Head of caudate nucleus (tissue), 42 donors: ENCODE measurements at places on chromosomes 1 and 21.

GRCh38 chr1:237875291-237875690 is 15.4 kb downstream of the ZP4 start:
- DNase-seq, result no peak

GRCh38 chr1:196373798-196374197 is 234.4 kb downstream of the KCNT2 start:
- no peak for DNase-seq

DNA sequence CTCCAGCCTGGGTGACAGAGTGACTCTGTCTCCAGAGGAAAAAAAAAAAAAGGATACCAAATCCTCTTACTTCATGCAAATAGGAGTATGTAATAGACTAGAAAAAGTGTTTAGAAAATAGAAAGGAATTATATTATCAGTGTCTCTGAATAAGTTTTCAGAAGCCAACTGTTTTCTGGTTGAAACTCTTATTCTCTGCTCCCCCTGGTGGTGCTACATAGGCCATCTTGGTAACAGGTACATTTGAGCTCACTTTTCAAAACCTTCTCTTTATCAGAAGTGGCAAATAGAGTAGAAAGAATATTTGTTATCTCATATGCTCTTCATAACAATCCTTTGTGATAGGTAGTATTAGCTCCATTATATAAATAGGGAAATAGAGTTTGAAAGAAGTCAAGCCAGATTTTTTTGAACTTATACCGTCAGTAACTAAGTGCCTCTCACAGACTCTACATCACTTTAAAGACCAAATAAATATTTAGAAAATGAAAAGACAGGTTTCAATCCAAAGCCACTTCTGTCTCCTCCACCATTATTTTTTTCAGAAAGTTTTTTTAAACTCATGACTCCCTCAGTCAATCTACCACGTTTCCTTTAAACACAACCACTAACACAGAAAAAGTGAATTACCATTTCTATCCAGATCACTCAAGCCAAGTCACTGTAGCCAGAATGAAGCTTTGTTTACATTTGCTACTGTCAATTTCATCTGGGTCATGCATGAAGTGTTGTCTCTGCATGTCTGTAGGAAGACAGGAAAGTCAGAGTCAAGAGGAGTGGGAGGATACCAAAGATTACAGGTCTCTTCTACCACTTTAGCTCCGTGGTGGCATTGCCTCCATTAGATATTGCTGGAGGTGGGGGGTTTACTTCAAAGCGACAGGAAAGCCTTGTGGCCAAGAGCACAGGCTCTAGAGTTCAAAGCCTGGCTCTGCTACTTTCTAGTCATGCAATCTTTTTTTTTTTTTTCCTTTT is 45.6 kb downstream of the IL23R start:
- DNase-seq, result no peak

GRCh38 chr1:100440075-100440809 is 87.9 kb downstream of the CDC14A start:
- DNase-seq, result no peak

DNA sequence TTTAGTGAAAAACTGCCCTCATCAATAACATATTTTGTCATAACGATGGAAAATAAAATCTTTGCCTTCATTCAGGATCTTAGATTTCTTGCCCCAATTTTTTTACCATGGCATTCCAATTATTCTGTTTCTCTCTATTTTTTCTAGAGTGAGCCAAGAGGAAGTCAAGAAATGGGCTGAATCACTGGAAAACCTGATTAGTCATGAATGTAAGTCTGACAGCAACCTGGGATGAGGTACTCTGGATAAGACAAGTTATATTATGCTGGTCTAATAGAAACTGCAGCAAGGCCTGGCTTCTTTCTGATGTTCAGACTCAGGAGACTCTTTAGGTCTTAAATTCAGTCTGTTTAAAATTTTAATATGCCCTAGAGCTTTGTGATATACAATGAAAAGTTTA is 3.5 kb downstream of the RGS4 start:
- DNase-seq, result no peak

GRCh38 chr1:41322835-41323234 is 38.4 kb upstream of the FOXO6 start:
- peak; percentile 76 for DNase-seq

DNA sequence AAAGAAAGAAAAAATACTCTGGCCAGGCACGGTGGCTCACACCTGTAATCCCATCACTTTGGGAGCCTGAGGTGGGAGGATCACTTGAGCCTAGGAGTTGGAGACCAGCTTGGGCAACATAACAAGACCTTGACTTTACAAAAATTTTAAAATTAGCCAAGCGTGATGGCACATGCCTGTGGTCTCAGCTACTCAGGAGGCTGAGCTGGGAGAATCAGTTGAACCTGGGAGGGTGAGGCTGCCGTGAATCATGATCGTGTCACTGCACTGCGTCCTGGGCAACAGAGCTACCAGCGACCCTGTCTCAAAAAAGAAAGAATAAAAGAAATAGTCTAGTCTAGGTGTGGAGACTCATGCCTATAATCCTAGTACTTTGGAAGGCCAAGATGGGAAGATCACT is 22.3 kb downstream of the RRP1B start:
- no peak for DNase-seq

- DNase-seq, result no peak
Observed at GRCh38 chr1:198610362-198610761, 28.5 kb upstream of the PTPRC start.

- no peak for DNase-seq
Observed at GRCh38 chr21:16900685-16901084, 612.2 kb upstream of the CXADR start.

- DNase-seq, result no peak
Observed at GRCh38 chr1:154969246-154969645, 1.3 kb downstream of the SHC1 start.

DNA sequence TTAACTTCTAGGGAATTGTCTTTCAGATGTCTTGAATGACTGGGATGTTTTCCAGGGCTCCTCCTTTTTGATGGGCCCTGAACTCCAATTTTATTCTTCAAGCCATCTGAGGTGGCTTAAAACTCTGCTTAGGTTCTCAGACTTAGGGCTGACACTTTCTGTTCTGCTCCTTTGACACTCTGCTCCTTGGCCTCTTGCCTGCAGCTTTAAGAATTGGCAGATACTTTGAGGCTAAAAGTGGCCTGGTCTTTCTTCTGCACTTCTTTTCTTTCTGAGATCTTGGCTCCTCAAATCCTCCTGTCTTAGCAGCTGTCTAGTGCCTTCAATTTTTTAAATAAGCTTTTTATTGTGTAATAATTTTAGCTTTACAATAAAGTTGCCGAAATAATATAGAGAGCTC is 294.6 kb downstream of the RPS6KC1 start:
- no peak for DNase-seq

DNA sequence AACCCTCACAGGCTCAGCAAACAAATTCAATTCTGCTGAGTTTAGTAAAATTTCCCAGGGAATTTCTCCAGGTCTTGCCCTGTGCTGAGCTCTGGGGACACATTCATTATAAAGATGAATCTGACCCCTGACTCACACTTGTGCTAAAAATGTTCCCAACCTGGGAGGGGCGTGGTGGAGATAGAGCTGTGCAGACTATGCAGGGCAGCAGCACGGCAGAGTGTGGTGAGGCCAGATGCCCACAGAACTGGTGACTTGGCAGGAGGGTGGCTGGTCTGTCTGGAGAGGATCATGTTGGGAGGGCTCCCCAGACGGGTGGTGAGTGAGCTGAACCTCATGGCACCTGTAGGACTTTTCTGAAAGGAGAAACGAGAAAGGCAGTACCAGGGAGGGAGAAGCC is 31.6 kb downstream of the FAAH start:
- DNase-seq, result no peak

DNA sequence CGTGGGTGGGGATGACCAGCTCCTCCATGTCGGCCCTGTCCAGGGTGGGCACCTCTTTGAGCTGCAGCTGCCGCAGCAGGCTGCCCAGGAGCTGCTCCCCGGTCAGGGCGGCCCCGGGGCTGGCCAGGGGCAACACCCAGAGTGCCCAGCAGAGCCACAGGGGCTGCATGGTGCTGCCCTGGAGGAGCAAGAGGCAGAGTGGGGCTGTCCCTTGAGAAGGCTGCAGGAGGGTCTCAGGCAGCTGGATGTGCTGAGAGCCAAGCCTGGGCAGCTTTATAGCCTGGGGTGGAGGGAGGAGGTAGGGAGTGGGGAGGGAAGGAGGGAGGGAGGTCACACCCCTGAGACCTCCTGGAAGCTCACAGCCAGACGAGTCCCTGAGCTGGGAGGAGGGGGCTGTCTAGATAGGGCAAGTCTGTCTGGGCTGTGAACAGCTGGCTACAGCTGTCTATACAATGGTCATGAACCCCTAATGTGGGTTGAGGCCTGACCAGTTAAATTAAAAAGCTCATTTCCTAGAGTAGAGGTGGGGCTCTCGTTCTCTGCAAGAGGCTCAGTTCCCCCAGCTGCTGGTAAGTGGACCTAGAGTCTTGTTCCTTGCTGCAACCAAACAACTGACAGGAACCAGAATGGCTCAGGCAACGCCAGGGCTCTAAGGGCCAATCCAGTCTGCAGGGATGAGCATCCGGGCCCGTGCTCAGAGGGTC is at the start of gene LEFTY1:
LEFTY1 (minus strand) TSS at position 249 of the 704 bp plus-strand sequence; CDS start at position 169, 80 bp downstream.
- DNase-seq, result no peak

GRCh38 chr21:35046263-35046624 is 2.9 kb downstream of the RUNX1 start:
- no peak for DNase-seq

- no peak for DNase-seq
Observed at GRCh38 chr1:20301463-20302107, 10.9 kb downstream of the VWA5B1 start.

DNA sequence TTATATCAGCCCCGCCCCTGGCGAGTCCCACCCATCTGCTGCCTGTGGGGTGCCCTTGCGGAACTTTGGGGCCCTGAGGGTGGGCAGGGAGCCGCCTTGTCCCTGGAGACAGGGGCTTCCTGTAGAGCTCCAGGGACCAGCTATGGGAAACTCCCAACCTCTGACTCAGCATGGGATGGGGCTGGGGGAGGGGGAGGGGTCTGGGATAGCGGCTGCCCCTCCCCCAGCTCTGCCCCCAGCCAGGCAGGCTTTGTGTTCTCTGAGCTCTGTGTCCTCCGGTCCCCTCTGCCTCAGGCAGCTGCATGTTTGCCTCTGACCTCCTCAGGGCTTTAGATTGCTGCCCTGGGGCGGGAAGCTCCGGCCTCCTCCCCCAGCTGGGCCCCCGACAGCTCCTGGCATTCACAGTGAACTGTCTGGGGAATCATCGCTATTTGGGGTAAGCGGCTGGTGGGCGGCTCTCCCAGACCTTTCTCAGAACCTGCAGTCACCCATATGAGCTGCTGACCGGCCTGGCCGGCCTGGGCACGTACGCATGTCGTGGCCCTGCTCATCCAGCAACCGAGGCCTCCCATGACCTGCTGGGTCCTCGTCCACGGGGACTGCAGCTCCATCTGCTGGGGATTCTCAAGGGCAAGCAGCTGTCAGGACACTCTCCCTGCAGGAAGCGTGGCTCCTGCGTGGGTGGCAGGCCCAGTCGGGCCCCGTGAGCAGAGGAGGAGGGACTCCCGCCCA is 17.1 kb downstream of the ARHGEF16 start:
- DNase-seq, result peak; percentile 48

DNA sequence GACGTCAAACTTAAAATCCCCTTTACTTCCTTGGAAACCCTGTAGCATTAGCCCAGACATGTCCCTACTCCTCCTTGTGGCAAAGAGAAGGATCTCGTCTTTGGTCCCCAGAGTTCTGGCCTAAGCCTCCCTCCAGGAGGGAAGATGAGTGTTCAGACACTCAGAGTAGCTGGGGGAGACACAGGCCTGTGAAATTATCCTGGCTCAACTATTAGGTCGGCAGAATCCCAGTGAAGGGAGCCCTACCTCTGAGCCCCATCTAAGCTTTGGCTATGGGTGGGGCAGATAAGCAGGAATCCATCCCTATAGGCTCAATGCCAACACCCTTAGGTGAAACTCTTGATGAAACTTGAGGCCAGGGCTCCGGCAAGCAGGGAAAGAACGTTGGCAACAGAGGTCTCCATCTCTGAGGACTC is 1.7 kb upstream of the SFN start:
- DNase-seq, result no peak

GRCh38 chr1:82421782-82422181 is 621.0 kb downstream of the ADGRL2 start:
- DNase-seq, result no peak

- no peak for DNase-seq
Observed at GRCh38 chr1:246658567-246658966, 65.6 kb upstream of the SCCPDH start.

- no peak for DNase-seq
Observed at GRCh38 chr1:242448910-242449645, 75.4 kb downstream of the PLD5 start.

DNA sequence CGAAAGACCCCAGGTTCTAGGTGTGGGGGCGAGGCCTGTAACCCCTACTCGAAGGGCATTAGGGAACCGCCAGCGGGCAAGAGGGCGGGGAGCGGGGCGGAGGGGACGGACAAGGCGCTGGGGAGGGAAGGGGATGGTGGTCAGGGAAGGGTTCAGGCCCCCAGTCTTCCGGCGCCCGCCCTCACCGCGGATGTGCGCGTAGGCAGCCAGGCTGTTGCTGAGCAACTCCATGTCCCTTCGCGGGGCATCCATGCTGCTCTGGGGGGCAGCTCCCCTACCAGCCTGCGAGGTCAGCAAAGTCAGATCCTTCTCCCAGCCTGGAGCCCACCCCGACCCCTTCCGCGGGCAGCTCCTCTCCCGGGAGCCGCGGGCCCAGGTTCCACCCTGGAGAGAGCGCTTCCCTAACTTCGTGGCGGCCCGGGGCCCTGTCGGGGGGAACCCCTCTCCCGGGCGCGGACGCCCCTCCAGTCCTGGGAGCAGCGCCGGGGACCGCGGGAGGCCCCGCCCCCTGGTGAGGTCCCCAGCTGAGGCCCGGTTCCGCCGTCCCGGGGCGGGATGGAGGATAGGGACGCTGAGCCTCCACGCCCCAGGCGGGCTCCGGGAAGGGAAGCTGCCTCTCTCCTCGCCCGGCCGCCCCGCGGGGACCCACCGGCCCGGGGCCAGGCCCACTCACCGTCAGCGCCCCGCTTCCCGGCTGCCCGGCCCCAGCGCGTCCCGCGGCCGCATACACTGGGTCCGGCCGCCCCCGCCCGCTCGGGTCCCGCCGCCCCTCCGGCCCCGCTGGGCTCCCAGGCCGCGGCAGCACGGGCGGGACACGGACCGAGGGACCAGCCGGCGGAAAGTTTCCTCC is 434 bp downstream of the EVA1B start:
- no peak for DNase-seq

DNA sequence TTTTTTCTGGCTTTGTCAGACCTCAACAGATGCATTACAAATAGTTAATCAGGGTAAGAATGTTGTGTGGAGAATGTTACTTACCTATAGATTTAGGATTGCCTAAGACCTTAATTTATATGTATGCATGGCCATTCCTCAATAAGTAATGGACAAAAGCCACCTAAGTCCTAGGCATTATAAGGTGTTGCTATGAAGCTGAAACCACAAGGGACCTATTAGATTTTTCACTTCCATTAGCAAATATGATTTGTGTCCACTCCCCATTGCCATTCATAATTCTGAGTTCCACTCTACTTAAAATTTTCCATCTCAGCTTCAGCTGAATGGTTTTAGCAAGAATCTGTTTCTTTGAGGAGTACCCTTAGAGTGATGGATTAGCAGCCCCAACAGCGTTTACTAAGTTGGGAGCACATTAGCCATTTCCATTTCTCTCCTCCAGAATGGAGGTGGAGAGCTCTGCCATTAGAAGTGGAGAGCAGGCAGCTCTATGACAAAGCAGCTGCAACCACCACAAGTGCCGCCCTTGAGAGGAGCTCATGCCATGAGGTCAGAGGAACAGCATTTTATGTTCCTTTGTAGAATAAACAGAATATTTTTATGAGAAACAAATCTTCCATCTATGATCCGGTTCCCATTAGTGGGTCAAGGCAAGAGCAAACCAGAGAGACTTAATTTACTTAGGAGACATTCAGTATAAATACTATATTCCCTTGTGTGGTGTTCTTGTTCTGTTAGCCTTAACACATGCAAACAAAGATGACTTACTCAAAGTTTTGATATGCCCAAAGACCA is 28.9 kb upstream of the C1orf87 start:
- DNase-seq, result no peak

GRCh38 chr1:2175681-2176454 is 18.7 kb downstream of the FAAP20 start:
- DNase-seq, result peak; percentile 46
